ENCODE measurements at places on chromosomes 7 and 10.

DNA sequence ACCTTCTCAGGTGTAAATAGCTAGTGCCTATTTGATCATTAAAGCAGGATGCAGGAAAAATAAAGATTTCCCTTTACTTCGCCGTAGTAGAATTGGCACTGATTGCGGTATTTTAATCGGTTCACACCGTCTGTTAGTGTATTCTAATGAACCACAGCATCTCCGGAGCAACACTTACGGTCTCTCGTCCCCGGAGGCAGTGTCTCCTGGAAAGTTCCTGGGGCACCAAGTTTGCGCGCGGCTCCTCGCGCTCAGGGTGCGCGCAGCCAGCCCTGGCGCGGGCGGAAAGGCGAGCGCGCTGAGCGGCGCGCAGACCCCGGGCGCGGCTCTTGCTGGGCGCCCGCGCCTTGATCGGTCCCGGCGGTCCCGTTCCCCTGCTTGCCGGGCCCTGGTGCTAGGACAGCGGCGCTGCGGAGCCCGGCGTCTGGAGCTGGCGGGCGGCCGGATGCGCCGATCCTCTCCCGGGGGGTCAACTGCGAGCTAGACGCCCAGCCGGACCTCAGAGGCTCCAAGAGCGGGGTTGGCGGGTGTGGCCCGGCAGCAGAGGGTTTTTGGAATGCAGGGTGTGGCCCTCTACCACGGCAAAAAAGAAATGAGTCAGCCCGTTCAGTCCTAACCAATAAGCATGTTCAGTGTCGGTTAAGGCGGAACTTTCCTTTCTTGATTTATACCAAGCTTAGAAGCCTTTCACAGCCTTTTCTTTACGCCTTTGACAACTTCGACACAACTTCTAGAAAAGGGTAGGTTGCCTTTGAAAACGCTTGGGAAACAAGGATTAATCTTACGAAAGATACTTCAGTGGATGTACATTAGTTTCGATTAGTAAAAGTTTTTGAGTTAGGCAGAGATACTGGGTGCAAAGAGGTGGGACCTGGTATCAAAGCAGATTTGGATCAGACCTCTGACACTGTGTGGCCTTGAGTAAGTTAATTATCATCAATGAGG lies 166.8 kb upstream of the ASAH2 start:
- DNase-seq, result peak; percentile 88

DNA sequence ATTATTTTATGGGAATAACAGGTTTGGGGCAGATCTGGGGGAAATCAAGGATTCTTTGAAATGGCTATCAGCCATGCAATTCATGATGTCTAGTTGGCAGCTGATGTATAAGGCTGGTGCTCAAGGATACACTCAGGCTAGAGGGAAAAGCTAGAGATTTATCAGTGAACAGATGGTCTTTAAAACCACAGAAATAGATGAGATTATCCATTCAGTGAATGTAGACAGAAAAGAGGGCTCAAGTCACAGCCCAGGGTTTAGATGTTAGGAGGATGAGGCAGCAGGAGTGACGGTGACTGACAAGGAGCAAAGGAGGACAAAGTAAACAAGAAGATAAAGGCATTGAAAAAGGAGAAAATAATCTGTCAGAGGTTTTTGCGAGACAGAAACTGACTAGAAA lies 238.7 kb downstream of the CDK14 start:
- DNase-seq, result no peak

DNA sequence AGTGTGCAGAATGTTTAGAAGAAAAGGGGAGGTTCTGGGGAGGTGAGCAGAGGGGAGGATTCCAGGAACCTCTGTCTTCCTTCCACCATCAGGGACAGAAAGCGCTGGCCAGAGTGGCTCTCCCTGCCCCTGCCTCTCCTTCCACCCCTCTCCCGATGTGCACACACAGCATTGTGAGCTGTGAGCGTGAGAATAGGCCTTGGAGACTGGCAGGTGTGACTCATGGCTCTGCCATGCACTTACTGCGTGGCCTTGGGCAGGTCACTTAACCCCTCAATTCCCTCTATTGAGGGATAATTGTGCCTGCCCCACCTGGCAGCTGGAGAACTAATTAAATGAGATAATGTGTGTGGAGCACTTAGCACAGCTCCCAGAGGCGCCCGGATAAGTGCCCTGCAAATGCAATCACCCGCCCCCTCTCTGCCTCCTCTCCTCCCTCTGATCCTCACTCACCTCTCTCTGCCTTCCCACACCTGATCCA lies 115.4 kb downstream of the ZMIZ1 start:
- no peak for DNase-seq

GRCh38 chr10:8306685-8307364 lies 252.3 kb downstream of the GATA3 start:
- DNase-seq, result peak; percentile 49

DNA sequence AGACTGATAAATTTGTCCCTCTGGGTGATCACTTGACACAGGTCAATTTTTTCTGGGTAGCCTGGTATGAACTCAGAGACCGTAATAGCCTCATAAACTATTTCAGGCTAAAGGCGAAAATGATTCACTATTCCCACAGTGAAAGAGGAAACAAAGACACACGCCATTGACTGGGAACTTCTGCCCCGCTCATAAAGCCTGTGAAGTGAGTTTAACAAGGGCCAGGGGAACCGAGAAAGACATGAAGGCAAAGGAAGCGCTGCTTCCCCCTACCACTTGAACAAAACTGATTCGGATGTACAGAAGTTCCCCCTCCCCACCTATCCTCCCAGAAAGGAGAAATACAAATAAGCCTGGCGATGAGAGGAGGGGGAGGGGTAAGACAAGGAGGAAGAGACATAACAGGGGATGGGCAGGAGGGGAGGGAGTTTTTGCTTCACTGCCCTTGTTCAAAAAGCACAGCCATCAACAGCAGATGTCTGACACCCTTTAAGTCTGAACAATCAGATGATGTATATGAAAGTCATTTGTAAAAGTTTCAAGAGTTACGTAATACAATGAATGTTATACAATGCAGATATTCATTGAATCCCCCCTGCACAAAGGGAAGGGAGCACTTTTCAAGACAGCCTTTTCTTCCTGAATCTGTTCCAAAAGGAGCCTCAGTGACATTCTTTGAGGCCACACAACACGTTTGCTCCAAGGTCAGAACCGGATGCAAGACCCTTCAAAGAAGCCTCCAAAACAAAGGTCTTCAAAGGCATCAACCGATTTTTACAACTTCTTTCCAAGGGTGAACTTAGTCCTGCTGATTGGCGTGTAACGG lies 734 bp downstream of the ABCB4 start:
- DNase-seq, result no peak

GRCh38 chr7:20284003-20284770 lies 46.5 kb upstream of the ITGB8 start:
- DNase-seq, result no peak

- DNase-seq, result no peak
These were observed 204.1 kb downstream of the PHTF2 start for GRCh38 chr7:78002715-78003114.

GRCh38 chr10:22344249-22344648 lies 1.0 kb upstream of the SPAG6 start:
- no peak for DNase-seq

DNA sequence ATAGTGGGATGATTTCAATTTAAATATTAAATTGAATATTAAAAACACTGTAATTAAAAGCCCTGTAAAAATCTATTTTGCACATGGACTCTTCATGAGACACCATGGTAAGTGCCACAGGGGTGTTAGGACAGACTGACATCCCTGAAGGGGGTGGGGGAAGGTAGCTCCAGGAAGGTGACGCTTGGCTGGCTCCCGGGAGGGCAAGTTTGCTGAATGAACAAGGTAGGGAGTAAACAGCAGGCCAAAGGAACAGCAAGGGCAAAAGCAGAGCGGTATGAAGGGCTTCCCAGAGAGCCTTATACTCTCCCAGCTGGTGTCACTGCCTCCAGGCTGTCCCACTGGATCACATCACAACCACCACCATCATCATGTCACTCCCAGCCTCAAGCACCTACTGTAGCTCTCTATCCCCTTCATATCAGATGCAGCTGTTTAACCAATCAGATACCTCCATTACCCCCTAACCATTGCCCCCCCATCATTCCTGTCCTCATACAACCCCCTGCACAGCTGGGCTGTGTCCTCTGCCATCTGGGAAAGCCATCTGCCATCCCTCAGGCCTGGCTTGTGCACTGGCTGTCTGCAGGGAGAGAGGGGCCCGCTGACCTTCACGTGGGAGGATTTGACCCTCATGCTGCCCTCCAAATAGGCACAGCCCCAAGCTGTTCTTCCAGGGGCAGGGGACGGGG lies 19.5 kb downstream of the HSPA12A start:
- no peak for DNase-seq

DNA sequence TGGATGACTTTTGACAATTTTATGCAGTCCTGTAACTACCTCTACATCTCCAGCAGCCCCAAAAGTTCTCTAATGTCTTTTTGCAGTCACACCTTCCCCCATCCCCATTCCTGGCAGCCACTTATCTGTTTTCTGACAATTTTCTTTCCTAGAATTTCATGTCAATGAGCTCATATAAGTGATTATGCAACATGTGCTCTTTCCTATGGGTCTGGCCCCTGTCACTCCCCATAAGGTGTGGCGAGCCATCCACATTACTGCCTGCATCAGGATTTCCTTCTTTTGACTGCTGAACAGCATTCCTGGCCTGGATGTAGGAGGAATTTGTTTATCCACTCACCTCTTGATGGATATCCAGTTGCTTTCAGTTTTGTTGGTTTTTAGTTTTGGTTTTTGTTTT lies 146.7 kb upstream of the MGMT start:
- DNase-seq, result no peak

DNA sequence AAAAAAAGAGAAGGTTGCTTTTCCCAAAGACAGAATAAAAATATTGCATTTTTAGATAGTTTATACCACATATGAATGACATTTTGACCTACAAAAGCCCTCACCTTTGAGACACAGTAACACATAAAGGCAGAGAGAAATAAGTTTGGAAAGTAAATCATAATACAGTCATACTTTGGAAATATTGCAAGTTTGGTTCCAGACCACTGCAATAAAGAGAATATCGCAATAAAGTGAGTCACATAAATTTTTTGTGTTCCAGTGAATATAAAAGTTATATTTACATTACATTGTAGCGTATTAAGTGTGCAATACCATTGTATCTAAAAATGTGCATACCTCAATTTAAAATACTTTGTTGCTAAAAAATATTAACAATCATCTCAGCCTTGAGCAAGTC lies 40.3 kb downstream of the CCDC71L start:
- no peak for DNase-seq

- no peak for DNase-seq
These were observed 17.9 kb downstream of the HECW1 start for GRCh38 chr7:43130347-43130746.

DNA sequence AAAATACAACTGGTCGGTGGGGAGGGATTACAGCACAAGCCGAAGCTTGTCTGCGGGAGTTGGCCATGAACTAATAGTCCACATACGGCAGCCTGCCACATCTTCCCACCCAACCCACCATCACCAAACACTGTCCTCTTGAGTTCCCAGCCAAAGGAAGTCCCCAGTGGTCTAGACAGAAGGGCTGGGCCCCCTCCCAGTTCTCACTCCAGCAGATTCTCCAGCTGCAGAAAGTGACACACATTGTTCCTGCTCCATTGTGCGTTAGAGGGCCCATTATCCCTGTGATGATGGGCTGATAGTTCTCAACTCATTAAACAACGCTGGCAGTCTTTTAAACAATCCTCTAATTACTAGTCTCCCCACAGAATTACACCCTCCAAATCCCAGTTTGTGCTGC lies 148.0 kb downstream of the FGFR2 start:
- no peak for DNase-seq

- DNase-seq, result no peak
These were observed 17.7 kb downstream of the CLIP2 start for GRCh38 chr7:74306730-74307469.

GRCh38 chr10:24006741-24007140 lies 202.2 kb upstream of the KIAA1217 start:
- DNase-seq, result no peak

DNA sequence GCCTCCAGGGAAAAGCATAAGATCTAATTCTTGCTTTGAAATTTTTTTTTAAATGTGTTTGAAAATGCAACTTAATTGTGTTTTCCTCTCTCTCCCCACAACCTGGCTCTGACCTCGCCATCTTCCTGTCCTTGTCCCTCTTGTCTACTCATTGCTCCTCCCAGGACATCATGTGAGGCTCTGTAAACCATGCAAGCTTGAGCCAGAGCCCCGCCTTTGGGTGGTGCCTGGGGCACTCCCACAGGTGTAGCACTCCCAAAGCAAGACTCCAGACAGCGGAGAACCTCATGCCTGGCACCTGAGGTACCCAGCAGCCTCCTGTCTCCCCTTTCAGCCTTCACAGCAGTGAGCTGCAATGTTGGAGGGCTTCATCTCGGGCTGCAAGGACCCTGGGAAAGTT lies 9.8 kb upstream of the CDHR1 start:
- DNase-seq, result no peak

DNA sequence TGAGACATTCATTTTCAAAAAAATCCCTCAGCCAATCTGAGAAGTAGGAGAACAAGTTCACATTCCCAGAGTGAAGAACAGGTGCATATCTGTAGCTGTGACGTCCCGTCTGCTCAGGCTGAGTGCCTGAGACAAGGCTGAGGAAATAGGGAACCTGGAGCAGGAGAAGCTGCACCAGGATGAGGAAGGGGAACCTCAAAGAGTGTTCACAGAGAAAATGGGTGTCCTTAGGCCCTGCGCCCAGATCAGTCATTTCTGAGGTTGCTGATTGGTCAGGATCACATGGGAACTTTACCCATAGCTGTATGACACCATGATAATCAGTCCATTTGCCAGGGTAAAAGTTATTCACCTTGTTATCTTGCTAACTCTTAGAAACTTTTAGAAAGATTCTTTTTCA lies 34.2 kb upstream of the TARP start:
- no peak for DNase-seq

- DNase-seq, result peak; percentile 52
These were observed 103.0 kb upstream of the LSM8 start for GRCh38 chr7:118080947-118081346.

DNA sequence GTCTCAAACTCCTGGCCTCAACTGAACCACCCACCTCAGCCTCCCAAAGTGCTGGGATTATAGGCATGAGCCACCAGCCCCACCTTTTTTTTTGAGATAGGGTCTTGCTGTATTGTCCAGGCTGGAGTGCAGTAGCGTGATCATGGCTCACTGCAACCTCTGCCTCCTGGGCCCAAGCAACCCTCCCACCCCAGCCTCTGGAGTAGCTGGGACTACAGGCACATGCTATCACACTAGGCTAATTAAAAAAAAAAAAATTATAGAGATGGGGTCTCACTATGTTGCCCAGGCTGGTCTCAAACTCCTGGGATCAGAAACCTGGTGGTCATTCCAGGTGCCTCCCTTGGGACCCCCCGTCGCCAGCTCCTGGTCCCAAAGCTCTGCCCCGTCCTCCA lies 25.0 kb downstream of the GTF2IRD1 start:
- no peak for DNase-seq

DNA sequence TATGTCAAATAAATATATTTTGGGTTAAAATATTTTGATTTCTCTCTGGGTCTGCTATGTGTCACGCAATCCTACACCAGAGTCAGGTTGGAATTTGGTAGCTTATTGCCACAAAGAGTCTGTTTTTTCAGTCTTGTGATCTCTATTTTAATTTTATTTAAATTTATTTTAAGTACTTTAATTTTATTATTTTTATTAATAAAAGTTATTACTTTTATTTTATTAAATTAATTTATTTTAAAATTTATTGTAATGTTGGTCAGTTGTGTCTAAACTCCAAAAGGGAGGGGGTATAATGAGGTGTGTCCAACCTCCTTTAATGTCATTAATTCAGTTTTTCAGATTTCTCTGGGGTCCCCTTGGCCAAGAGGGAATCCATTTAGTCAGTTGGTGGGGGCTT lies 42.8 kb upstream of the RAB18 start:
- no peak for DNase-seq

- DNase-seq, result no peak
These were observed 524.3 kb downstream of the TCERG1L start for GRCh38 chr10:130787243-130787642.

GRCh38 chr7:108142675-108143259 lies 12.6 kb upstream of the LAMB4 start:
- DNase-seq, result no peak

Measured in activated CD4-positive, alpha-beta T cell treated with anti-CD3 and anti-CD28 coated beads, Interleukin-2, Interleukin-4, amounts not matched to agents 100 ng/mL and 50 ng/mL, durations not matched to agents 16 hours and 8 hours (primary cell).